ENCODE measurements at places on chromosomes 3 and 15.
A peak's percentile ranks its signal among the peaks of the same experiment; 100 is the strongest.

GRCh38 chr3:128994173-128994512, 267 bp upstream of the CFAP92 start:
- no peak for DNase-seq

DNA sequence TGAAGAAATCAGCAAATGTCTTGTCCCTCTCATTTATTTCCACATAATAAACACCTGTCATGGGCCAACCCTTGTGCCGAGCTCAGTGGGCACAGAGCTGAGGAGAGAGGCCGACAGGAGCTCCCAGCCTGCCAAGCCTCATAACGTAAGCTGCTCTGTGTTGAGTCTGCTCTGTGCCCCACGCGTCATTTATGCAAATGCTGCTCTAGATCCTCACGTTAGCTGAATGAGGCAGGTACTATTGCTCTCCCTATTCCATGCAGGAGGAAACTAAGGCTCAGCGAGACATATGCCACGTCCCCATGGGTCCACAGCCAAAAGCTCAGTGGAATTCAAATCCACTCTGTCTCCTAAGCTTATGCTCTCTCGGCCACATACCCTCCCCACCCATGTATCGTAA, 41.5 kb downstream of the EFCAB12 start:
- no peak for DNase-seq

DNA sequence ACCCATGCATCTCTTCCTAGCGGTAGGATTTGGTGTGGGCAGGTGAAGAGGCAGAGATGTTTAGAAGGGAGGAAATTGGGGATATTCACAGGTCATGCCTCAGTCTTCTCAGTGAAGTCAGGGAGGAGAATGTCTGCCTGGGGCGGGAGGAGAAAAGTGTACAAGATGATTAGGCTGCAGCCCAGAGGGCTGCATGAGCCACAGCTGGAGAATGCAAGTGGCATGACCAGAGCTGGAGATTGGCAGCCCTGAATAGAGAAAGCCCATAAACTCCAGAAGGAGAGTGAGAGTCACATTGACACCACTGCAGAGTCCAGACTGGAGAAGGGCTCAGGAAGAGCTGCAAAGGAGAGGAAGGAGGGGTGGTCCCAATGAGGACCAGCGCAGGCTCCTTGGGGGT, 22.6 kb downstream of the PDHB start:
- no peak for DNase-seq

- no peak for DNase-seq
These were observed 686 bp downstream of the VPS8 start for GRCh38 chr3:184812662-184813042.

- DNase-seq = peak; percentile 83
These were observed 271.3 kb upstream of the TPRG1 start for GRCh38 chr3:188900421-188900951.

- peak; percentile 38 for DNase-seq
These were observed 212.1 kb upstream of the EIF1B start for GRCh38 chr3:40097131-40098117.
